NCI-H510A treated with DMSO at 0.1 percent for 48 hours (cell line): ENCODE measurements at places on chromosomes 16 and 17.

- no peak for DNase-seq
Measured at GRCh38 chr16:53821957-53822625, 118.1 kb downstream of the FTO start.

GRCh38 chr16:86126891-86127290, 227.9 kb downstream of the IRF8 start:
- DNase-seq, result no peak

- DNase-seq, result no peak
Measured at GRCh38 chr17:1438593-1439083, 17.4 kb downstream of the CRK start.

DNA sequence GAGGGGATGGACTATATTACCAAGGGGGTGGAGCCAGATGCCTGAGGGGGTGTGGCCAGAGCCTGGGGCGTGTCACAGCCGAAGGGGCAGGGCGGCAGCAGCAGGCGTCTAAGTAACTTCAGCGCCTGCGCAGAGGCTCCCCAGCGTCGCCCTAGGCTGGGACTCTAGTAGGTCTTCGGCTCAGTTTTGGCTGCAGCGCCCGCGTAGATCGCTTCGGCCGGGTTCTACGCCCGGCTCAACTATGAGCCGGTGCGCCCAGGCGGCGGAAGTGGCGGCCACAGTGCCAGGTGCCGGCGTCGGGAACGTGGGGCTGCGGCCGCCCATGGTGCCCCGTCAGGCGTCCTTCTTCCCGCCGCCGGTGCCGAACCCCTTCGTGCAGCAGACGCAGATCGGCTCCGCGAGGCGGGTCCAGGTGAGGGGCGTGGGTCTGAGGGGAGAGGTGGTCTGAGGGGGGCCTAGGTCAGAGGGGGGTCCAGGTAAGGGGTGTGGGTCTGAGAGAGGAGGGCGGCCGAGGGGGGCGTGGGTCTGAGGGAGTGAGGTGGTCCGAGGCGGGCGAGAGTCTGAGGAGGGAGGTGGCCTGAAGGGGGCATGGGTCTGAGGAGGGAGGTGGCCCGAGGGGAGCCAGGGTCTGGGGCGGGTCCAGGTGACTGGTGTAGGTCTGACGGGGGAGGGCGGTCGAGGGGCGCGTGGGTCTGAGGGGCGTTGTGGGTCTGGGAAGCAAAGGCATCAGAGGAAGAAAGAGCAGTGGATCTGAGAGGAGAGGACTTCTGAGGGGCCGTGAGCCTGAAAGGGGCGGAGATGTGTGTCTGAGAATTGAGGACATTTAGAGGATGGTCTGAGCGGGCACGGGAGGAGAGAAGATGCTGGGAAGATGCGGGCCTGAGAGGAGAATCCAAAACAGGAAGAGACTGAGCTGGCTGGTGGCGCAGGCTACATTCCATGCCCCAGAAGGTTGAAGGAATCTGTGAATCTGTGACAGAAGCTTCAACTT, at the start of gene LPCAT2:
Gene LPCAT2, plus strand, starts transcription at position 132 of the 991 bp plus-strand sequence. Its CDS starts 110 bp downstream, at position 242.
- peak; percentile 53 for DNase-seq

GRCh38 chr16:23537390-23537789, 19.8 kb downstream of the EARS2 start:
- no peak for DNase-seq

DNA sequence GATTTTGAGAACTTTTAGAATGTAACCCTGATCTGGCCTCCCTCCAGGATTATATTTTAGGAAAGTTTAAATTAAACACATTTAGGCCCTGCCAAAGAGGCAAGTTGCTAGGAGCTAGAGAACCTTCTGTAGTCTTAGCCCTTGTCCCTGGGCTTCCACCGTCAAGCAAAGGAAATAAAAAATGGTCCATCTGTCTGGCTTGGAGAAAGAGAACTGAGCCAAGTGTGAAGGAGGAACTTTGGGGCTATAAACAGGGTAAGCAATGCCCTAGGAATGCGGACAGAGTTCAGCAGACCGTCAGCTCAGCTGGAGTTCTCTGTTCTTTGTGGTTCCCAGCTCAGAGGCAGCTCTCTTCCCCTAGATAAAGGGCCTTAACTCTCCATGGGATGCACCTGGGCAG, 29.6 kb downstream of the RCVRN start:
- no peak for DNase-seq

- DNase-seq, result no peak
Measured at GRCh38 chr17:72393553-72393952, 272.7 kb downstream of the SOX9 start.
